ENCODE measurements at places on chromosomes 6 and 20. TPM values are rescaled to one million over a fixed set of nuclear protein-coding genes. Genes with fewer than 3 reads are reported as not detected.

FABP7 gene
- not detected for total RNA-seq

SEMG1 gene
- not detected for total RNA-seq

BPIFB4 gene
- total RNA-seq: not detected

CALHM6 gene
- not detected for total RNA-seq

HLA-DQA1 gene
- total RNA-seq: not detected

Measured in A549 treated with CpdA at 1 μM for 4 hours (cell line).